ENCODE measurements at places on chromosomes 3 and 15.

- no peak for DNase-seq
Observed at GRCh38 chr3:23807424-23808015, 1.8 kb downstream of the UBE2E1 start.

- no peak for DNase-seq
Observed at GRCh38 chr15:62455441-62455921, 290.4 kb upstream of the C2CD4B start.

DNA sequence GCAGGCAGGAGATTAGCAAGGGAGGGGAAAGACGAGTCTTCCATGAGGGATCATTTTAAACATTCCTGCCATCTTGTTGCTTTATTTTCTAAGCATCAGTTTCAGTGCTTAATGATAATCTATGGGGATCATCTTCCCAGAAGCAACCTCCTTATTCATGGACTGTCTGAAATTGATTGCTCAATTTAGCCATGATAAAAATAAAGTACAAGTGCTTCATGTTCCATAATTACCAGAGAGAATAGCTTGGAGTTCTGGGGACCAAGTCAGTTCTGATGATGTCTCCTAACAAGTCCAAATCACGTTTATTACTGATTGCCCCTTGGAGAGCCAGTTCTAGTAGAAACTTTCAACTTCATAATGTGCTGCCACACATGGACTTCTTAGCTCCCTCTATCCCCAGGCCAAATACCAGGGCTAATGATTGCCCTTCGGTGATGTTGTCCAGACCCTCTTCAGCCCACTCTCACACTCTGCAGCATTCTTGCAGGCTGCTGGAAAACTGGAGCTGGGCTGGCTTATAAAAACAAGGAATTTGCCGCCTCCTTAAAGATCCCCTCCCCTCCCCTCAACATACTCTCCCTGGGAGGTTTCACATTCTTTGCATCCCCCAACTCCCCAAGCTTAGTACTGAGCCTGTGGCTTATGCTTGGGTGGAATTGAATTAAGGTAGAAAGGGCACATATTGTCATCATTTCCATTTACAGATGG lies 222.1 kb upstream of the ADAMTS9 start:
- DNase-seq, result no peak

DNA sequence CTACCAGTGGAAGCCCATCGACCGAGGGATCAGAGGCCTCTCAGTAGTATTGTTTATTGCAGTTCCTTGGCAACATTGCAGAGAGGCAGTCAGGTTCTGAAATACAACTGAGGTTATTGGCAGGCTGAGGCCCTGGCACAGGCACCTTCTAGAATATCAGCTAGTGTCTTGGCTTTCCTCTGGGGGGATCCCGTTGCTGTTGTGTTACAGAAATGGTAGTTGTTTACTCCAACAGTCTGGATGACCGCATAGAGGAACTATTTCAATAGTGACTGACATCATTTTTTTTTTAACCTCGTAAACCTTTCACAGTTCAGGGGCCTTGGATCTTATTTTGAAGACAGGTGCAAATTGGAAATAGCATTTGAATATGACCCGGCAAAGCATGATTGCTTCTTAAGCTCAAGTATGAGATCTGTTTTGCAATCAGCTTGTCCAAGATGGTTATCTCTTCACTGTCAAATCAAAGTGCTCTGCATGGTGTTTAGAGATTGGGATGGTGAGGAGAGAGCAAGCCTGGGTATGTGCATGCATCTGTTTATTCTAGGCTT lies 63.9 kb downstream of the PGPEP1L start:
- DNase-seq, result no peak

DNA sequence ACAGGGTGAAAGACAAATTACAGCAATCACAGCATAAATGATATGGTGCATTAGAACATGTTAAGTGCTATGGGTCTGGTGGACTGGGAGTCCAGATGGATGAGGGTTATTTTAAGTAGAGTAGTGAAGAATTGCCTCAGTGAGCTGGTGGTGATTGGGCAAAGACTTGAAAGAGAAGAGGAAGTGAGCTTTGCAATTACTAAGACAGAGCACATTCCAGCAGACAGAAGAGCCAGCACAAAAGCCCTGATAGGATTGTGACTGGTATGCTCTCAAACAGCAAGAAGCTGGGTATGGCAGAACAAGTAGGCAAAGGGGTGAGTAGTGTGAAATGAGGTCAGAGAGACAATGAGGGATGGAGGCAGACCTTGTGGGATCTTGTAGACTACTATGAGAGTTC lies 2.1 kb upstream of the ACKR4 start:
- DNase-seq, result no peak

DNA sequence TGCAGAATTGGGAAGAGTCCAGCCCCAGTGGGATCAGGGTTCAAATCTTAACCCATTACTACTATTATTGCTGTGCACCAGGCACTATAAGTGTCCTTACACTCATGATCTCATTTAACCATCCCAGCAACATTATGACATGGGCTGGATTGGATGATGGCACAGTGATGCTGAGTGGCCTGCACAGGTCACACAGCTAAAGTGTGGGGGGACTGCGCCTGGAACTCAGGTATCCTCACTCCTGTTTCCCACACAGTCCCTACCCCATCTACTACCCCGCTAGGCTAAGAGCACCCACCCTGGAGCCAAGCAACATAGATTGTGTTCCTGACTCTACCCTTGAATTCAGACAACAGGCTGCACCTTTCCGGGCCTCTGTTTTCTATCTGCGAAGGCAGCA lies 16.0 kb downstream of the WNT5A start:
- no peak for DNase-seq

DNA sequence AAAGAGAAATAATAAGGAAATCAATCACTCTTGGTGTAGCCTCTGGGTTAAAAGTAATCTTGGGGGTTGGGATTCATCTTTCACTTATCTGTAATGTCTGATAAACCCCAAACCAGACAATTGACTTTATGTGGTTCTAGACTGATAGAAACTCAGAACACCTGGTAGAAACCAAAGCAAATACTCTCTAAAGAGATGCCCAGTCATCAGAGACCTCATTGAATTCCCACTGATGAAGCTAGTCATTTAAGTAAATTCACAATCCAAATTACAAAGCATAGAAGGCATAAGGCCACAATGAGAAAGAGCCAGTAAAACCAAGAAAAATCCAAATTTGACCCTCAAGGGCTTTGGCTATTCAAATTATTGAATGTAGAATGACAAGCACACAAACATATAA lies 250.6 kb downstream of the MBNL1 start:
- no peak for DNase-seq

DNA sequence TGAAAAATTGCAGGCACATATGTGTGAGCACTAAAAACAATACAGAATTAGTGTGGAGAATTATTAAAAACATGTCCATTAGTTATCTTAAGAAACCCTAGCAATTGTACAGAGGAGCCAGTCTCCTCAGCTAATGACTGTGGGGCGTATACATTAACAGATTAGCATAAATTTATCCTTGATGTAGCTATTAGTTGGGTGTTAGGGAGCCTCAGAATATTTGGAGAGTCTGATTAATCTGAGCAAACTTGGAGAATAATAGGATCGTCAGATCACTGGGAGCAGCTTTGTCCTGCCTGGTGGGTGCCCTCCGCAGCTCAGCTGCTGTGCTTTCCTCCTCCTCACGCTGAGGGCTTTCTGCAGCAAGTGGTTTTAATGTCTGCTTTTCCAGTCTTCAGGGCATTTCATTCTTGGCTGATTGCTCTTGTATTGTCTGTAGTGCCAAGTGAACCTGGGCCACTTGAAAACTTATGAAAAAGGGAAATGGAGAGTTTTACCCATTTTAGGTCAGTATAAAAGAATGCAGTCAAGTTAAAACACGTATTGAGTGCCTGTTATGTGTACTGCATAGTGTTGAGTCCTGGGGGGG lies 417.4 kb upstream of the SEMA6D start:
- no peak for DNase-seq

DNA sequence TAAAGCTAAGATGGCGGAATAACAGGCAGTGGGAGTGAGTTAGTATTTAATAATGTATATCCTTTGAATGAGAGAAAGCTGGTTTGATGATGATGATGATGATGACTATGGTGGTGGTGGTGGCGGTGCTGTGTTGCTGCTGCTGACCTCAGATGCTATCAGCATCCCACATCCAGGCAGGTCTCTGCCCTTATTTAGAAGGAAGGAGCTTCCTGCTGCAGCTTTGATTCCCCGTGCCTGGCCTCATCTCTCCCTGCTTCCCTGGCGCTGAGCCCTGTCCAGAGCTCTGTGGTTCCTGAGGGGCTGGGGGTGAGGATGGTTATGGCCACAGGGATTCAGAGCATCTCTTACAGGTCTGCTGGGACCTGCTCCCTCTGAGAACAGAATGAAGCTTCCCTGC lies 73.1 kb downstream of the RAB11A start:
- DNase-seq, result no peak

- DNase-seq, result no peak
Observed at GRCh38 chr3:193660698-193661411, 67.8 kb downstream of the OPA1 start.

GRCh38 chr15:99408236-99409096 lies 157.2 kb downstream of the LRRC28 start:
- DNase-seq, result no peak

DNA sequence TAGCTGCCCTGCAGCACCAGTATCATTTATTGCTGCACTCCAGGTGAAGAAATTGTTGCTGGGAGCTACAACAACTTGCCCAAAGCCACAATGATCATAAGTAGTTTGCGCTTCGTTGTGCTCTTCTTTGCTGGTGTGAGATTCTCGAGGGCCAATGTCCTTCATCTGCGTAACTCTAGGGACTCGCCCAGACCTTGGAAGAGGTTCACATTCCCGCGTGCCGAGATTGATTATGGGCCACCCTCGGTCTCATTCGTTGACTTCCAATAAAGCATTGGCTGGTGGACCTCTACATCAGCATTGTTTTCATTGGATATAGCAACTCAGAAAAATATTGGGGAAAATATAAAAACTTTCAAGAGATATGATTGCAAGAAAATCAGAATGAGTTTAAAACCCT lies 423 bp upstream of the PHLDB2 start:
- DNase-seq, result no peak

DNA sequence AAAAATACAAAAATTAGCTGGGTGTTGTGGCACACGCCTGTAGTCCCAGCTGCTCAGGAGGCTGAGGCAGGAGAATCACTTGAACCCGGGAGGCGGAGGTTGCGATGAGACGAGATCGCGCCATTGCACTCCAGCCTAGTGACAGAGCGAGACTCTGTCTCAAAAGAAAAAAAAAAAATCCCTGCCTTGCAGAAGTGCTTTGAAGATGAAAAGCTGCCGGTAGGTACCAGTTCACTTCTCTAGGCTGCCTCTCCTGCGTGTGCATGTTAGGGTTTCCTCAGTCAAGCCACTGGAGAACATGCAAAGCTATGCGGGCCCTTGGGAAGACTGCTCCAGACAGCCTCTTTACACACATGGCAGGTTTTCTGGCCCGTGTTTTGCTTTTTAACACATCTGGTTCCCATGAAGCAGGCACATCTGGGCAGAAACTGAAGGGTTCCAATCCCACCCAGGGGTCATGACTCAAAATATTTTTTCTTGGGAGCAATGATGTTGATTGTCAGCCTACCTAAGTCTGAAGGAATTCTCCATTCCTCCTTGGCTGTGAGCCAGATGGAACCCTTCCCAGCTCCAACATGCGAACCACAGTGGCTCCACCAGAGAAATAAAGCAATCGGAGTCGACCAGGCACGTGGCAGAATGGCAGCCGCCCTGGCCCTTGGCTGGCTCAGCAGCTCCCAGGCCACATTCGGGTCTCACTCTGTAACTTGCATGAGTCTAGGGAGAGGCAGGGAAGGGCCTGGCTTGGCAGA lies 29.6 kb downstream of the MGLL start:
- no peak for DNase-seq

DNA sequence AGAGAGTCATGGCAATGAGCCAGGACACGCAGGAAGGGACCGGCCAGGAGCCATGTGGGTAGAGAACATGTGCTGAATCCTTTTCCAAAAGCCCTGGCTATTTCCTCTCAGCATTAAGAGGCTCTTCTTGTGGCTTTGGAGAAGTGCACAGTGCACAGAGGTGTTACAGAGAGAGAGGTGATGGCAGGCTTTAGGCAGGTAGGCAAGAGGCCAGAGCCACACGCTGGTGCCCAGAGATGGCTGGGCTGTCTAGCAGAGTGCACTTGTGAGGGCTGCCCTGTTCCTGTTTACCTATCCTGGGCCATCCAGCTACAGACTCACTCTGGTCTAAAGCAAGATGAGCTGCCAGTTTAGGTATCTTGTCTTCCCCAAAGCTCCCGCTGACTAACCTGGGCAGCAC lies 402.6 kb downstream of the OCA2 start:
- no peak for DNase-seq

- DNase-seq, result no peak
Observed at GRCh38 chr3:112619295-112619694, 21.6 kb downstream of the CCDC80 start.

DNA sequence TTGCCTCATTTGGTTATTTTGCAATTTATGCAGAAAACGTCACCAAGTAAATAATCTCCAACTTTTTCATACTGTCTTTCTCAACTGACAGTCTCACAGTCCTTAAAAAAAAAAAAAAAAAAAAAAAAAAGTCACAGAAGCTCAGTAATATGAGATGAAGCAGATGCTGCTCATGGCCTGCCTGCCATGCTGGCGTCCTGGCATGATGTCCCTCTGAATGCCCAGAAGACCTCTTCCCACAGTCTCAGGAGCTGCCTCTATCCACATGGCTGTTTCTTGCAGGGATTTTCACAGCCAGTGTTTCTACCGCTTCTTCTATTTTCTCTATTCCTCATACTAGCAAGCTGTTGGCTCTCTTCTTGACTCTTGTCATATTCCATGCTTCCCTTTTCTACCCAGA lies 87.7 kb downstream of the TGFBR2 start:
- DNase-seq, result no peak

GRCh38 chr3:106710596-106710995 lies 666.6 kb upstream of the CCDC54 start:
- no peak for DNase-seq

DNA sequence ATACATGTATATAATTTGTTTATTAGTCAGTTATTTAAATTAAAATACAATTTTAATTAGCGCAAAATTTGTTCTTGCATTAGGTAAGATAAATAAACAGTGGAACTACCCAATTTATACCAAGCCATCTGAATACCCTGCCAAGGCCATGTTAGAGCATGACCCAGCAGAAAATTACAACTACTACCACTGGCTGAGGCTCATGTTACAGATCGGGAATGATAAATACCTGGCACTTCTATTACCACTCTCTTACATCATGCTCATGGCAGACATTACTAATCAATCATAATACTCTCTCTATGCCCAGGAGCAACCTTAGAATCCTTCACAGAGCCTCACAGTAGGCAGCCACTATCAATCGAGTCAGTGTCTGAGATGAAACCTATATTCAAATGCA lies 21.2 kb upstream of the LMOD3 start:
- no peak for DNase-seq

GRCh38 chr3:157134620-157135191 lies 25.2 kb downstream of the CCNL1 start:
- DNase-seq, result no peak
